ENCODE measurements at places on chromosomes 6 and 20.

- no peak for DNase-seq
Observed at GRCh38 chr20:36821964-36822437, 48.4 kb upstream of the DSN1 start.

GRCh38 chr6:132300323-132300949 is 100.8 kb downstream of the MOXD1 start:
- DNase-seq, result no peak

DNA sequence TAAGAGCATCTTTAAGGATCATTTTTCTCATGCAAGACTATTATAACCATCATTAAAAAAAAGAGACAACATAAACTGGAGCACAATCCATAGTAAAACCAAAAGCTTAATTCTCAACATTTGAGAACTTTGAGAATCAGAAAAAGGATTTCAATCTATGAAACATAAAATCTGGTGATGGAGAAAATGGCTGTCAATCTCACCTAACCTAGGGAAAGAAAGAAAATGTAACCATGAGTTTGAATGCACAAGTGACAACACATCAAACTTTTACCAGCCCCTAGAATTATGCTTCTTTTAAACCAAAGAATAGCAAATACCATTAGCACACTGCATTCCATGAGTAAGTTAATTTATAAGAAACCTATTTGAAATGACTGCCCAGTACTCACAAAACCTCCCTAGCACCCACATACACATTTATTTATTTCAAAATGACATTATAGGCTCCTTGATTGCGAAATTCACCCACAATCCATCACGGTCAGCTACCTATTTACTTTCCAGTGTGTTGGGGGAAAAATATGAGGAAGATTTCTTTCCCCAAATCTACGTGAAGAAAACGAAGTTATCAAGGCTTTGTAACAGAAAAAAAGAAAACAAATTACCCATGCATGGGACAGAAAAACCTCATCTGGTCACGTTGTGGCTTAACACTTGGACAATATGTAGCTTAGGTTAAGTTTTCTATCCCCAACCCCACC is 828 bp downstream of the ASCC3 start:
- no peak for DNase-seq

GRCh38 chr20:54566031-54566688 is 90.8 kb downstream of the DOK5 start:
- no peak for DNase-seq

DNA sequence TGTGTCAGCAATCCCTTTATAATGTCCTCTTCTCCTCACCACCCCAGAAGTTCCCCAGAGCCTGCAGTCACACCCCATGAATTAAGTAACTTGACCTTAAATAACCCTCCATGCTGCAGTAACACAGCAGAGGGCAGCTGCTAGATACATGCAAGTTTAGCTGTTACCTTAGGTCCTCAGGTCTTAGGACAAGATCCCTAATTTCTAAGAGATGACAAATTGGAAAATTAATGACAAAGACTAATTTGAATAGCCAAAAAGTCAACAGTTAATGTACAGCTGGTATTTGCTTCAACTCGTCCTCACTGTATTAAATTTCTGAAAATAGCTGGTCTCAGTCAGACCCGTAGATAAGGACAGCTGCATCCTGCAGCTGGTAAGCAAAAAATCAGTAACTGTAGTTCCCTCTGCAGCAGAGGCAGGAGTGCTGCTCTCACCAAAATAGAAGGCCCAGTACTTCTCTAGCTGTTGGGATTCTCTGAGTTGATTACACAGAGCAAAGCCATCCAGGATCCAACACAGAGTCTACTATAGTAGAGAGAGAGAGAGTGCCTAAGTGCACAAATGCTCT is 62.4 kb downstream of the TNFRSF21 start:
- DNase-seq, result peak; percentile 9

DNA sequence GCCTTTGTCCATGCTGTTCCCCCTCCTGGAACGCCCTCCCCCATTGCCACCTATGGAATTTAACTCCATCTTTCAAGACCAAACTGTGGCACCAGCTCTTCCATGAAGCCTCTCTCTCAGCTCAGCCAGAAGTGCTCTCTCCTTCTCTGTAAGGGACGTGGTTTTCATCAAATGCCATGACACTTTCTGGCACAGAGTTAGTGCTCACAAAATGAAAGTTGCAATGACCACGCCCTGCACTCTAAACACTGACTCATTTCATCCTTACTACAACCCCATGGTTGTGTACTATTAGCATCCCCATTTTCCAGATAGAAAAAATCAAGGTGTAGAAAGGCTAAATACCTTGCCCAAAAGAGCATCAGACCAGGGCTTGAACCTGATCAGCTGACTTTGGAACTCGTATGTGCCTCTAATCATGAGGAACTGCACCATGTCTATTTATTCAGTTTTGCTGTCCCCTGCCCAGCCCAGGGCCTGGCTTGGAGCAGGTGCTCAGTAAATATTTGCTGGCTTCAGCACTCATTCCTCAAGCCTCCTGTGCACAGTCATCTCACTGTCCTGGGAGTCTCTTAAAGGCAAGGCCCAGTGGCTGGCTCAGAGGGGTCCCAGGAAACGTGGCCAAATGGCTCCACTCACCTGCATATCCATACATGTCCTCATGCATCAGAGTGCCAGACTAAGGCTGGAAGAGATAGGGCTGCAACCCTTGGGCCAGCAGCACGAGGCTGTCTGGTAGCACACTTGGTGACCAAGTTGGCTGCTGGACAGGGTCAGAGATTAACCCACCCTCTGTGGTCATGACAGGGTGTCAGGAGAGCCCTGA is 77.9 kb downstream of the MRPL14 start:
- DNase-seq, result no peak

GRCh38 chr6:3157131-3157933 is at the start of gene TUBB2A:
Gene TUBB2A, minus strand, starts transcription at chr6:3157544. Its CDS starts 81 bp downstream, at chr6:3157463.
- no peak for DNase-seq

- DNase-seq, result no peak
Observed at GRCh38 chr6:27669295-27669623, 196.4 kb upstream of the ZNF184 start.

- no peak for DNase-seq
Observed at GRCh38 chr6:127570739-127571389, 6.1 kb upstream of the C6orf58 start.

GRCh38 chr6:75205776-75206575 is at the start of gene COL12A1:
Gene COL12A1, minus strand, starts transcription at chr6:75206053. Its CDS starts 3,261 bp downstream, at chr6:75202792.
- DNase-seq, result peak; percentile 41
